ENCODE measurements at places on chromosomes 7 and 10. TPM values are rescaled to one million over a fixed set of nuclear protein-coding genes. Genes with fewer than 3 reads are reported as not detected.

Gene GBX1
- not detected for total RNA-seq

Gene CLCN1
- total RNA-seq: not detected

Gene MOGAT3
- total RNA-seq: not detected

Gene CUZD1
- total RNA-seq: 0.17 TPM

Gene ZNF487
- total RNA-seq: 2.1 TPM

Gene SRGN
- total RNA-seq: 227 TPM

Gene LLCFC1
- total RNA-seq: not detected

Gene NUTM2E
- total RNA-seq: not detected
